Activated T-helper 2 cell treated with anti-CD3 and anti-CD28 coated beads, Interferon-gamma antibody, Interleukin-2, Interleukin-4, amounts not matched to agents 10 μg/mL and 5 μg/mL and 100 μg/mL, durations not matched to agents 14 hours and 24 hours and 36 hours (primary cell): ENCODE measurements at places on chromosomes 6 and 20.

- DNase-seq: no peak
Measured at GRCh38 chr6:73679009-73679408, 17.0 kb upstream of the CD109 start.

DNA sequence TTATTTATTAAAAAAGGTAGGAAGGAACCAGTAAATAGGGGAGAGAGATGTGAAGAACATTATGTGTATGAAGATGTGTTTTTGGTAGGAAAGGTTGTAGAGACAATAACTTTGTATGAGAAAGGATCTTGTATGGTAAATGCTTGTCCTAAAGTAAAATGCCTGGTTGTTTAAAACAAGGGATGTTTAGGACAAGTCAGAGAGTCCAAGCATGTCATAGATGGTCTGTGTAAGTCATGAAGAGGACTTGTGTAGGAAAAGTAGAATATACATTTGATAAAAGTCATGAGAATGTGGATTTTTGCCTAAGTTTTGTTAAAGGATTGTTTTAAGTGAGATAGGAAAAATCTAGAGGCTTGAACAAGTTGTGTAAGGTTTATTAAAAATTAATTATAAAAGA lies 325.1 kb downstream of the CDH26 start:
- no peak for DNase-seq

GRCh38 chr20:35200267-35200666 lies 26.2 kb upstream of the MMP24 start:
- DNase-seq: no peak

GRCh38 chr20:49507741-49508434 lies 25.4 kb upstream of the KCNB1 start:
- no peak for DNase-seq

DNA sequence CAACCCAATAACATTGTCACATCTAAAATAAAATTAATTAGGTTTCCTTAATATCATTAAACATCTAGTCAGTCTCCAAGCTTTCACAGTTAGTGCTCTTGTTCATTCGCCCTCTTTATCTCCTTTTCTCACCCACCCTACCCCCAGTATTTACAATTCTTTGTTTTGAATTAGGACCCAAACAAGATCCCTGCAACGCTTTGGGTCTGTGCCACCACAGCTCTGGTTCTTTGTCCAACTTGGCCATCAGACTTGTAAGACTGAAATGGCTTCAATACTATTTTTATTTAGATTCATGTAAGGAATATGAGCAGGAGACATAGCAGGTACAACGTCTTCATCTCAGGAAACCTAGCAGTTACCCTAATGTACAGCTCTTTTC lies 276.5 kb downstream of the CDKAL1 start:
- no peak for DNase-seq

DNA sequence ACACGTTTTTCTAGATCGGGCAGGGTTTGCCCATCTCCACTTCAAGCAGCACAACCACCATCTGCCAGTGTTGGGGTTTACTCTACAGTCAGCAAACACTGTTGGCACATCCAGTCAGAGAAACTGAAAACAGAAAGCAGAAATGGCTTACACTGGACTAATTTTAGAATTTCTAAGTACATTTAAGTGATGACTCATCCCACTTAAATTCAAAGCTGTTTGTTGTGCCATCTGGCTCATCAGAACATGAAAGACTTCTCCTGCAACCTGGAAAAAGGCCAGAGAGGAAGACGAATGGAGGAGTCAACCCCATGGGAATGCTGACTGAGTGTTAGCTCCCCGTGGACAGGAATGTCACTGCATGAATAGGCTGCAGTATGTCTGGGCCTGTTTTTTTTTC lies 21.8 kb downstream of the FAM209B start:
- no peak for DNase-seq

- DNase-seq: no peak
Measured at GRCh38 chr20:56439771-56440291, 27.8 kb downstream of the CASS4 start.

- DNase-seq: no peak
Measured at GRCh38 chr6:114520976-114521375, 178.2 kb upstream of the HS3ST5 start.

DNA sequence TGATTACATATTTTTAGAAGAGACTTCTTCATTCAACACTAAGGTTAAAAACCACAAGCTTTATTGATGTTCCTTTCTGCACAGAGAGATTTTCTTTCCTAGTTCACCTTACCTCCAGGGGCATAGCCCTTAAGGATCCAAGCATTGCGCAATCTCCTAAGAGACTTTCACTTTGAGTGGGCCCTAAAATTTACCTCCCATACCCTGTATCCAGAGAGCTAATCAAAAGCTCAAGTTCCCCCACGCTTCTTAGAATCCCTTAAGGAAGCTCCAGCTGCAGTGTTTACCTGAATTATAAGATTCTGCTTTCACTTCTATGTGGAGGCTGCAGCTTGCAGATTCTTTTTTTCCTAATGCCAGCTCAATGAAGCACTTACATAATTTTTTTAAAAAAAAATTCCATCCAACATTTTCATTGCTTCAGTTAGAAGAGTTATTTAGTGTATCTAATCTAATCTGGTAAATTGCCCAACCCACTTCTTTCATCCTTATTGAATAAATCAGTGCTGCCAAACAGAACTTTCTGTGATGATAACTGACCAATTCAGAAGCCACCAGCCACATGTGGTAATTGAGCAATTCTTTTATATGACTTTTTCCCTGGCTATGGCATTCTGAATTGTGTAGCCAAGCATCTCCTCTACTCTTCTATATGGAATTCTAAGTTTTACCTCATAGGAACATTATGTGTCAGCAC lies 24.6 kb upstream of the SPTLC3 start:
- no peak for DNase-seq

GRCh38 chr20:41692479-41693135 lies 74.4 kb upstream of the CHD6 start:
- DNase-seq: peak; percentile 68

GRCh38 chr6:128981716-128982115 lies 98.8 kb downstream of the LAMA2 start:
- DNase-seq: no peak

DNA sequence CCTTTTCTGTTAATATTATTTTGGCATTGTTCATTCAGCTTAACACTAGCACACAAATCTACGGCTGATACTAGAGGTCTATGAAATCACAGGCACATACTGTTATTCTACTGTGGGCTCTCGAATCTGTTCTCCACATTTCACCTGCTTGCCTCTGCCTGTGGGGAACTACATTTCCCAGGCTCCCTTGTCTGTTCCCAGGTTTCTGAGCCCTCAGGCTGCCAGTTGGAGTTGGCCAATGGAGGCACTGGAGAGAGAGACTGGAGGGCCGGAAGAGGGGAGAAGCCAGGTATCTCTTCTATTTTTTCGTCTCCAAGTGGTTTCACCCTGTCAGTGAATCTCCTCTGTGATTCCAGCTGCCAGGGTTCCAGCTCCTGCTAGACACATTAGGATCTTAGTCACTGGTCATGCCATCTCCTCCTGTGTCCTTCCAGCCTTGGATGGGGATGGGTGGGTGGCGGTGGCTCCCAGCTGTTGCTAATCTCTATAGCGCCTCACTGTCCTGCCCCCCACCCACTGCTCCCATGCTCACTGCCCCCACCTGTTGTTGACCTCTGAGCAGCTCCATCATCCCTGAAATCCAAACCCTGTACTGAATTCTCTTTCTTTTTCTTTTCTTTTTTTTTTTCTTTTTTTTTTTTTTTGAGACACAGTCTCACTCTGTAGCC lies 188.2 kb downstream of the LRFN2 start:
- DNase-seq: no peak

DNA sequence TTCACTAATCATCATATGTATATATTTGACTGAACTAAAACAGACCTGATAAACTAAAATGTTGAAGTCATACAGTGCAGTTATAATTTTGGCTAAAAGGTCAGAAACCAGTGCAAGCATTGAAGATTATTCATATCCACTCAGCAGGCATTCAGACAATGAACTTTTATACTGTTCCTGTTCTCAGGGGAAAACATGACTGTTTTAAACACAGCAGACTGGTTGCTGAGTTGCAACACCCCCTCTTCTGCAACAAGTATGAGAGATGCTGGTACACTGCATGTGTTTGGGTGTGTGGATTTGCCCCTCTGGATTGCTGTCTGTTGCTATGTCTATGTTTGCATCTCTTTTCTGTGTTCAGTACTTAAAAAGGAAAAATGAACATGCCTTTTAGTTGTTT lies 206.8 kb downstream of the EYA4 start:
- no peak for DNase-seq

GRCh38 chr6:138442663-138443062 lies 38.6 kb downstream of the HEBP2 start:
- no peak for DNase-seq

- no peak for DNase-seq
Measured at GRCh38 chr6:13074415-13075140, 253.8 kb downstream of the TBC1D7 start.
